ENCODE measurements at places on chromosomes 12 and 14. TPM values are rescaled to one million over a fixed set of nuclear protein-coding genes. Genes with fewer than 3 reads are reported as not detected.

PPP4R4 gene
- total RNA-seq, result 0.21 TPM

BCL2L14 gene
- not detected for total RNA-seq

CHMP4A gene
- 98.1 TPM for total RNA-seq

DEPDC4 gene
- 1.8 TPM for total RNA-seq

SLC7A8 gene
- total RNA-seq, result 1.7 TPM

NCOR2 gene
- 142 TPM for total RNA-seq

PGAM5 gene
- 57.4 TPM for total RNA-seq

AMIGO2 gene
- 82.1 TPM for total RNA-seq

P2RX2 gene
- not detected for total RNA-seq

OVCH1 gene
- total RNA-seq, result not detected

TRPV4 gene
- 0.06 TPM for total RNA-seq

CRIP2 gene
- 199 TPM for total RNA-seq

MGAT4C gene
- total RNA-seq, result not detected

DCD gene
- not detected for total RNA-seq

GPR68 gene
- total RNA-seq, result 0.20 TPM
